ENCODE measurements at places on chromosomes 6 and 20.

DNA sequence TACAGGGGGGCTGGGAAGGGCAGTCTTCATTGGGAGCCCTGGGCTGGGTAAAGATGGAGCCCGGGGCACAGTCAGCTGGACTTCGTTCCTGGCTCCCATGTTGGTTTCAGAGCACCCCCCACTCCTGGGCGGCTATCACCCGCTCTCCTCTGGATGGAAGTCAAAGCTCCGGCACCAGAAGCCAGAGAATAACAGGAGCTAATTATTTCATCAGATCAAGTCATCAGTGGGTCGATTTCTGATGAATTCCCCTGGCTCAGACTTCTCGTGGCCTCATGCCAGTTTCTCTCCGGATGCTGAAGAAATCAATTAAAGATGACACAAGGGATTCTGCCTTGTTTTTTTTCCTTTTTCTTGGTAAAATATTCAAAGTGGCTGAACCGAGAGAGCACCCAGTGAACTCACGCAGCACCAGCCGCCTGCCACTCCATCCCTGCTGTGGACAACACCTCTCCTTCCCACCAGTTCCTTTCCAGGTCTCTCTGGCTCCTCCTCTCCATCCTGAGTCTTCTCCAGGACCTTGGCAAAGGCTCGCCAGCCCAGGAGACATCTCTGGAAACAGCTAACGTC is 22.5 kb downstream of the SULF2 start:
- DNase-seq: no peak

DNA sequence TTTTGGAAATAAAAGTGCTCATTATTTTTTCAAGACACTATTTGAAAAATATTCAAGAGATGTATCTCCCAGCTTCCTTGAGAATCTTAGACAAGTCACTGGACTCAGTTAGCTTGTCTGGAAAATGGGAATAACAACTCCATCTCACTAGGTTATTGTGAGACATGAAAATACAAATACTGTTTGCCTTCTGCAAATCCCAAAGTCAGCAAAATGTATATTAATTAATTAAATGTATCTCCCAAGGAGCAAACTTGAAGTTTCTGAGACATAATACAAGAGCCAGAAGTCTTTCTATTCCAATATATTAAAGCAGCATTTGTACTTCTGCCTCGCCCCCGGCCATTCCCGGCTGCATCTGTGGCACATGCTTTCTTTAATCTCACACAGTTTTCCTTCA is 54.6 kb upstream of the ID4 start:
- no peak for DNase-seq

GRCh38 chr6:111114087-111114443 is 26.8 kb downstream of the SLC16A10 start:
- no peak for DNase-seq

DNA sequence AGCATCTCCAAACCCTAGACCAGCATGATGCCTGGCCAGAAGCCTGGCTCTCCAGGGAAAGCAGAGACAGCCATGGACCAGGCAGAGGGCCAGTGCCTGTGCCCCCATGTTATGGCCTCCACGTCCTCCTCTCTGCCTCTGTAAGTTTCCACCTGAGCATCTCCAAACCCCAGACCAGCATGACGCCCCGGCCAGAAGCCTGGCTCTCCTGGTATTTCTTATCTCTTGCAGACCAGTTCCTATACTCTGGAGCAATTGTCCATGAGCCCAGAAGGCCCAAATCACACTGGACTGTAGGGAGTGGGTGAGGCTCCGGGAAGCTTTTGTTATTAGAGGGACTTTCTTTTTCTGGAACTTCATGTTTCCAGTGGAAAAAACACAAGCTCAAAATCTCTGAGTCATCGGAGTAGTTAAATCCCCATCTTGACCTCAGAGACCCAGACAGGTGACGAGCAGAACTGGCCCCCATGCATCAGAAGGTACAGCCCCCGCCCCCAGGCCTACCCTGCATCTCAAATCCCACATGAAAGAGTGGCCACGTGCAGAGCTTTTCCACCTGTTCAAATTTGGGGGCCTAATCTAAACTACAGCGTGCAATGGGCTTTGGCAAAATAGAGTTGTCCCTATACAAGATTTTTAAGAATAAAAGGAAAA is 110.2 kb upstream of the FOXQ1 start:
- DNase-seq: no peak

- no peak for DNase-seq
Observed at GRCh38 chr20:62051546-62052255, 14.0 kb downstream of the TAF4 start.

DNA sequence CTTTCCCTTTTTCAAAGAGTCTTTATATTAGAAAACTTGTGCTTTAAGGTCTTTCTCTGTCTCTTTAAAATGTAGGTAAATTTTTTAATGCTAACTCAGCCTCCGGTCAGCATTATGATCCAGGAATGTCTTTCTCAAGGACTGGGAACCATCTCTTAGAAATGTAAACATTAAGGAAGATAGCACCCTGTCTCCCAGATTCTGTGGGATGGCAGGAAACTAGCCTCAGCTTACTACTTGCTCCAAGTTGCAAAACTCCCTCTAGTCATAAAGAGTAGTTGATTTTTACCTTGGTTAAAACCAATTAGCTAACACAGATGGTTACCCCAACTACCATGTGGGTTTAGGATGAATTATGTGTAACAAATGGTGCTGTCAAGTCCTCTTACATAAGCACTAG is 4.7 kb upstream of the TAAR1 start:
- DNase-seq: no peak

DNA sequence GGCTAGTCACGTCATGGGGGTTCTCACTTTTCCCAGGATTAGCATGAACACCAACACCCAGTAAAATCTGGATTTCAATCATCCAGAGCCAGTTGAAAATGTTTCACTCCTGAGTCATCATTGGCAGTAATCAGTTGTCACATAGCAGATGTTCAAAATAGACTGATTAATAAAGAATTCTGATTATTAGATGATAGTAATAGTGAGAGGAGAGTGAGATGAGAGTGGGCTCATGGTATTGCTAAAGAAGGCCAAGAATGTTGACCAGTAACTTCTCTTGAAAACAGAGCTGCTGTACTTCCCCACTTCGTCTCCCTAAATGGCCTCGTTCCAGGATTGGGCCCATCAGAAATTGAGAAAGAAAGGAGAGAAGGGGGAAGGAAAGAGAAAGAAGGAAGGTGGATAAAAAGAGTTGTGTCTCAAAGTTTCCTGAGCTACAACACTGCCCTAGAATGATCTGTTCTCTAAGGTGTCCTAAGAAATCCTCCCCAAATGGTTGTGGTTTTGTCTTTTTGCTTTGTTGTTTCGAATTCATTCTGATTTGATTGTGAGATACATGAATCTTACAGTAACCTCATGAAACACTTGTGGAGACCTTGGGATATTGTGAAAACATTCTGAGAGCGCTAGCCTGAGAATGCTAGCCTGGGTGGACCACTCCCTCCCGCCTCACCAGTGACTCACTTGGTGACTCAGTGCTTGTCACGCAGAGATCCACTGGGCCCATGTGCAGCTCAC is 502.2 kb upstream of the JARID2 start:
- no peak for DNase-seq

DNA sequence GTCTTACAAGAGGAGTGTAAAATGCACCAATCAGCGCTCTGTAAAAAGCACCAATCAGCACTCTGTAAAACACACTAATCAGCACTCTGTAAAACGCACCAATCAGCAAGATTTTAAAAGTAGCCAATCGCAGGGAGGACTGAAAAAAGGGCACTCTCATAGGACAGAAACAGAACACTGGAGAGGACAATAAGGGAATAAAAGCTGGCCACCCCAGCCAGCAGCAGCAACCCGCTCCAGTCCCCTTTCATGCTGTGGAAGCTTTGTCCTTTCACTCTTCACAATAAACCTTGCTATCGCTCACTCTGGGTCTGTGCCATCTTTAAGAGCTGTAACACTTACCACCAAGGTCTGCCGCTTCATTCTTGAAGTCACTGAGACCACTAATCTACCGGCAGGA is 1.7 kb upstream of the AIG1 start:
- no peak for DNase-seq

Data from cerebellar nuclear complex (tissue), 1 donor.